Natural killer cell treated with Interleukin-12 subunit alpha and Interleukin-12 subunit beta and Interleukin-15 and Interleukin-18, amount 100 ng/mL, for 72 hours (primary cell): ENCODE measurements at places on chromosomes 2 and 18. TPM values are rescaled to one million over a fixed set of nuclear protein-coding genes. Genes with fewer than 3 reads are reported as not detected.

The SEPTIN10 gene
- 0.64 TPM for total RNA-seq

The CHRNG gene
- total RNA-seq: not detected

DNA sequence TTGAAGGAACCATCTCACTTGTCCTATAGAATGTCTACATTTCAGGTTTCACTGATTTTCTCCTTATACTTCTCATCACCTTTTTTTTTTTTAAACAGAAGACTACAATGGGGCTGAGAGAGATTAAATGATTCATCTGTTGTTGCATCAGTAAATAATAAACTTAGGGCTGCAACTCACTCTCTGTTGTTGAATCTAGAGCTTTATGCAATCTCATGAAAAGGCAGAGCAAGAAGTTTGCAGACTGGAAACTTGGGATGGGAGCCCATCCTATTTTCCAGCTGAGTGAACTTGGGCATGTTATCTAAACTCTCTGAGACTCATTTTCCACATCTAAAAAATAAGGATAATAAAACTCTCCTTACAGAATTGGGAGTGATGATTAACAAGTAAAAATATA lies 58.4 kb downstream of the PDE1A start:
- no peak for DNase-seq
- H3K4me3 ChIP-seq: no peak overlapping the region
- H3K27me3 ChIP-seq: no peaks in the 10 kb centered on the region
- no peaks in the 10 kb centered on the region for H3K4me1 ChIP-seq

- H3K36me3 ChIP-seq: peaks cover 7% of the 10 kb centered on the region
- H3K4me1 ChIP-seq: peaks cover 11% of the 10 kb centered on the region
- H3K27ac ChIP-seq: no peak overlapping the region
- no peaks in the 10 kb centered on the region for H3K27me3 ChIP-seq
- no peak overlapping the region for H3K4me3 ChIP-seq
Observed at GRCh38 chr2:191696001-191696400, 18.1 kb downstream of the NABP1 start.

The SFXN5 gene
- 32.4 TPM for total RNA-seq

The RAD51AP2 gene
- total RNA-seq: not detected

DNA sequence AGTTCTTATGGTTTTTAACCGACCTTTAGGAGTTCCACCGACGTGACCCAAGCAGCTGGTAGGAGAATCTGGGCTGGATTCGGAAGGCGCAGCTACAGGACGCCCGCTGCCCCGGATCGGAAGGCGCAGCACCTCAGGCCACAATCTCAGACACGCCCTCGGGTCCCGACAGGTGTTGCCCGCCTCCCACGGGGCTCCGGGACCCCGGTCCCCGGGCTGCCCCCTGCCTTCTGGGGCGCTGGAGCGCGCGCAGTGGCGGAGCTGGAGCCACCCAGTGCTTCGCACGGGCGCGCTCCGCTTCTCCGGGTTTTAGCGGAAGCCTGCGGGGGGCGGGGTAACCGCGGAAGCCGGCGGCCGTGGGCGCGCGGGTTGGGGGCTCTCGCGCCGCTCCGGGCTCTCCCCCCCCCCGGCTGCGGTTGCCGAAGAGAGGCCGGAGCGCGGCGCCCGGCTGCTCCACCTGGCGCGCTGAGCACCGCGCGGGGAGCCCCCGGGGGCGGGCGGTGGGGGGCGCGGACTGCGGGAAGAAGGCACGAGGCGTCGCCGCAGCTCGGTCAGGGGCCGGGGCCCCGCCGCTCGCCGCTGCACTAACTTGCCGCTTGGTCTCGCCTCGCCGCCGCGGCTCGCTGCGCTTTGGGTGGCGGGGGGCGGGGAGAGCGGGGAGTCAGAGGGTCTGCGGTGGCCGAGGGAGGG lies 718.8 kb downstream of the DPP10 start:
- no peak for DNase-seq
- no peak overlapping the region for H3K27ac ChIP-seq
- no peak overlapping the region for H3K4me3 ChIP-seq

DNA sequence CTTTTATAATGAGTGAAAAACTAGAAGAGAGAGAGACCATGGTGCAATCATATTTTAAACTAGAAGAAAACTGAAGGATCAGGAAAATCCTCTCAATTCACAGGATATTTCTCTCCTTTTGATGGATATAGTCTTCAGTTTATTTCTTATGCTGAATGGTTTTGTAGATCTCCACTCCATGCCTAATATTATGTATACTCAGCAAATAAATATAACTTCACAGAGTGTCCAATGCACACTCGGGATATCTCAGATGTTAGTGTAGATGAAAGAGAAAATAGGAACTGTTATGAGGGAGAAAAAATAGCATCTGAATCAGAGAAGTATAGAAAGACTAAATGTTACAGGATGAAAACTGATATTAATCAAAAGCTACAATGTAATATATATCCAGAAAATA lies 1324.5 kb upstream of the PIK3C3 start:
- no peaks in the 10 kb centered on the region for H3K27me3 ChIP-seq
- H3K4me3 ChIP-seq: no peak overlapping the region
- no peak overlapping the region for H3K27ac ChIP-seq
- no peak for DNase-seq

The BABAM2 gene
- 53.8 TPM for total RNA-seq

DNA sequence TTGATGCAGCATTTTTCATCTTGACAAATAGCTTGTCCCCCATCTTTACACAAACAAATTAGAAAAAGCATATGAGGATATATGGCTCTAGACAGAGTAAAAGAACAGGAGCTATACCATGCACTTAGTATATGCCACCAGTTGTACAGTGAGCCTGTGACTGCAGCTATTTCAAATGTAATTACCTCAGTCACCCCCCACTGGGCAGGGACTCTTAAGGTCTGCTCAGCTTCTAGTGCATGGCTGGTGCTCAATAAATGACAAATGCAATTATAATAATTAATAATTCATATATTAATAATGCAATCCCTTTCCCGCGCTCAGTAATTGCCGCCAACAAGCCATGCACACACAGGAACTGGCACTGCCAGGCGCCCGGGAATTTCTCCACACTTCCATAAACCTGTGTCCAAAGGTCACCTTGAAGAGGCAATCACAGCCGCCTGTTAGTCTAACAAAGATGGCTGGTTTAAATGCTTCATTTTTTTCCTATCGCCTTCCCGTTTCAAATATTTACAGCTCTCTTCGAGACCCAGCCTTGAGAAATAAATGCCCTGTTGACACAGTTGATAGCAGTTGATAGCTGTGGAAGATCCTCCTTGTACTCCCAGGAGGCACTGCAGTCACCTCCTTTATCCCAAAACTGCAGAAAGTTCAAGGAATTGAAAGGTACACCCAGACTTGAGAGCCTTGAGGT lies 156.6 kb downstream of the INO80D start:
- no peak for DNase-seq
- no peaks in the 10 kb centered on the region for H3K36me3 ChIP-seq
- peaks cover 8% of the 10 kb centered on the region for H3K4me1 ChIP-seq
- H3K27me3 ChIP-seq: peaks cover 40% of the 10 kb centered on the region

- no peaks in the 10 kb centered on the region for H3K4me1 ChIP-seq
- no peak within 1 kb of the TSS for H3K27ac ChIP-seq
- no peak within 1 kb of the TSS for H3K4me3 ChIP-seq
- H3K36me3 ChIP-seq: no peaks in the 10 kb centered on the region
Observed at GRCh38 chr2:36696533-36696932, at the start of gene VIT. Gene VIT (plus strand): TSS chr2:36696707. CDS start chr2:36716371, 19,664 bp downstream.

The CD8B2 gene
- total RNA-seq: 0.61 TPM

DNA sequence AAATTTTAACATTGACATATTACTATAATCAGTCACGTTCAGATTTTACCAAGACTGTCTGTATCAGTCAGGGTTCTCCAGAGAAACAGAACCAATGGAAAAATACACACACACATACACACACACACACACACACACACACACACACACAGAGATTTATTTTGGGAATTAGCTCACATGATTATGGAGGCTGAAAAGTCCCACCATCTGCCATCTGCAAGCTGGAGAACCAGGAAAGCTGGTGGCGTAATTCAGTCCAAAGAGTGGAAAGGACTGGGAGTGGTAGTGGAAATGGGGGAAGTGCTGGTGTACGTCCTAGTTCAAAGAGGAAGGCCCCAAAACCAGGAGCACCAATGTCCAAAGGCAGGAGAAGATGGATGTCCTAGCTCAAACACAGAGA lies 166.4 kb downstream of the AKAIN1 start:
- H3K4me3 ChIP-seq: no peak overlapping the region
- H3K36me3 ChIP-seq: no peaks in the 10 kb centered on the region
- no peaks in the 10 kb centered on the region for H3K27me3 ChIP-seq
- no peak overlapping the region for H3K27ac ChIP-seq
- no peaks in the 10 kb centered on the region for H3K4me1 ChIP-seq

The UGT1A5 gene
- not detected for total RNA-seq

The TEX44 gene
- not detected for total RNA-seq
